ENCODE measurements at places on chromosomes 1 and 21.

GRCh38 chr1:69567652-69568420 lies at the start of gene LRRC7:
TSS of gene LRRC7 (plus strand) at chr1:69567922. CDS start at chr1:69568640, 718 bp downstream.
- no peak for DNase-seq

DNA sequence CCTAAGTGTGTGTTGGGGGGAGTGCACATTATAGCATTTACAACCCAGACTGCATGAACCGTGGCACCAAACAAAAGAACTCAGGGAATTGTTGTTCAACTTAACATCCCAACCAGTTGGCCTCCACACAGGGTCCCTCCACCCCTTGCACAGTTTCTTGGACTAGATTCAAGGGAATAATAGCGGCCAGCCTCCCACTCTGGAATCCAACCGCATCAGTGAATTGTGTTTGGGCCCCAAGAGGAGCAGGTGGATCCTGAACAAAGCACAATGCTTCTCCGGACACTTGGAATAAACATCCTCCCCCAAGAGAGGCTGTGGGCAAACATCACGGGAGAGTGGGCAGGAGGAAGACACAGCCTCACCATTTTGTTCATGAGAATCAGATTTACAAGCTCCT lies 18.2 kb downstream of the CD34 start:
- DNase-seq: no peak

DNA sequence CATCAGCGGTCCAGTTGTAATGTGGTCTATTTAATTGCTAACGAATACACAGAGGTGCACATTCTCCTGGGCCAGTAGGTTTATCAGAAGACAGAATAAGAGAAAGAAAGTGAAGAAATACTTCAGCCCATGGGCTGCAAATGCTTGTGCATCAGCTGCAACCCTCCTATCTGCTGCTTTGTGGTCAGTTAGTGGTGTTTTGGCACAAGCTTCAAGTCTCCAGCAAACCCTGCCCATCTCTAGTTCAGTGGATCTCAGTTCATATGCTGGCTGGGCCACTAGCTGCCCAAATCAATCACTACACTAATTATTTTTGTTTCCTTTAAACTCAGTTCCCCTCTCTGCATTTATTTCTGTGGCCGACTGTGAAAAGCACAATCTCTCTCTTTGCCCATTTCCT lies 124.2 kb downstream of the KCNJ6 start:
- DNase-seq: no peak

DNA sequence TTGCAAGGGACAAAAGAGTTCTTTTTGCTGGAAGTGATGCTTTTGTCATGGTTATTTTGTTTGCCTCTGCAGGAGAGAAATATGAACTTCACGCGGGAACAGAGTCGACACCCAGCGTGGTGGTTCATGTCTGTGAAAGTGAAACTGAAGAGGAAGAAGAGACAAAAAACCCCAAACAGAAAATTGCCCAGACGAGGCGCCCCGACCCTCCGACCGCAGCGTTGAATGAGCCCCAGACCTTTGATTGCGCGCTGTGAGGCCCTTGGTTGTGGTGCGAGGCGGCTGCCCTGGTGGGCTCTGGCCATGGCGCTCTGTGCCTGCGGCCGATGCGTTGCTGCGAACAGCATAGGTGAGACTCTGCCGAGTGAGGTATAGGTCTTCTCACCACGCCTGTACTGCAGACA lies 20.9 kb upstream of the NCMAP start:
- DNase-seq: peak; percentile 83

DNA sequence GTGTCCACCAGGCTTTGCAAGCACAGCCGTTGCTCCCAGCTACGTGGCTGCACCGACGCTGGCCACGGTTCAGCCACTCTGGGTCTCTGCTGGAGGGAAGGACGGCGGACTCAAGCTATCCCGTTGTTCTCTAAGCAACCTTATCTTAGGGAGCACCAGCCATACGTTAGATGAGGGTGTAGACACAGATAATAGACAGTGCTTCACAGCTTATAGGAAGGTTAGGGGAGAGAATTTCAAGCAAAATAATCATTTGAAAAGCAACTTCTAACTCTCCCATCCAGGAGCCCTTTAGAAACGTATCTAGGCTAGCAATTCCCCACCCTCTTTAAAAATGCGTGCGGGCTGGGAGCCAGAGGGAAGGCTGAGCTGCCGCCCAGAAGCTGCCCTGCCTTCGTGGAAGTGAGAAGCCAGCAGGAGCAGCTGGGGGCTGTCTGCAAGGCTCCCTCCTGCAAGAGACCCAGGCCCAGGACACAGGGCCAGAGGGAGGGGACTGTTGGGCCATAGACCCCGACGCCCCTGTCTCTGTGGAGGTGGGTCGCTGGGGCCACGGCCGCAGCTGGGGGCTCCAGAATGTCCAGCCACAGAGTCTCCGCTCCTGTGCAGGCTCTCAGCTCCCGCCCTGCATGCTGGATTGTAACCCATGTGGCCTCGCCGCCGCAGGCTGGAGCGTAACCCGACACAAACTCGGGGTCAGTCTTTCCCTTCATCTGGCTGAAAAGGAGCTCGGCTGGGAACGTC lies 31.2 kb upstream of the COL6A2 start:
- DNase-seq: no peak

- DNase-seq: no peak
Observed at GRCh38 chr1:182589520-182589919, 464 bp upstream of the RNASEL start.

GRCh38 chr21:43763901-43764523 lies 12.1 kb downstream of the CSTB start:
- DNase-seq: no peak

DNA sequence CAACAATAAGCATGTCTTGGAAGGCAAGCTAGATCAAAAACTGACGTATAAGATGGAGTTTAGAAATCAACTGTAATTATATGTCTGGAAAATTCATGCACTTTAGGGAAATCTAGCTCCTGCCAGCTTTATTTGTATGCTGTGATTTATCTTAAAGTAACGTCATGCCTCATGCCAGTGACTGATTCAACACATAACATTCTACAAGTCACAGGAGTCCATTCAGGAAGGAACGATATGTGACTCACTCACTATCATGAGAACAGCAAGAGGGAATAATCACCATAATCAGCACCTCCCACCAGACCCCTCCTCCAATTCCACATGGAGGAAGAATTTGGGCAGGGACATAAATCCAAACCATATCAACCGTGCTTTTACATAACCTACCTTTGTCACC lies 682.4 kb upstream of the ADAMTS5 start:
- DNase-seq: no peak

GRCh38 chr1:66351913-66352312 lies 182.0 kb upstream of the SGIP1 start:
- peak; percentile 85 for DNase-seq

- no peak for DNase-seq
Observed at GRCh38 chr1:17409391-17409811, 30.1 kb downstream of the RCC2 start.

Data from CD4-positive, alpha-beta T cell treated with Interleukin-21 for 1 hour (primary cell).